Epithelial cell of prostate (primary cell): ENCODE measurements at places on chromosomes 3 and 15.

DNA sequence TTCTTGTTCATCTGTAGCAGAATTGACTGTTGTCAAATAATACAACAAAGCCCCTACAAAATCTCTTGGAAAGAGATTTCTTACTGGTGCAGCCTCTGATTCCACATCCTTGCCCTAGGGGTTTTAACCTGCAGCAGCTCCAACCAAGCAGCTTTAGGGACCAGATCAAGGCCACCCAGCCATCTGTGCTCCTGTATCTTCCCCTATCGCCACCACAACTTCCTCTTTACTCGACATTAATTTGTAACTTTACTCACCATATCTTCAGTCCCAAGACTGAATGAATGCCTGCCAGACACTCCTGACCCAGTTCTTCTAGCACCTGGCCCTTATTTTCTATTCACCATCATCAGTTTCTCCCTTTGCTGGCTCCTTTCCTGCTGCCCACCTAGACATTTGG is 156.6 kb upstream of the IL12A start:
- no peak for DNase-seq

GRCh38 chr15:63938486-63939061 is 104.8 kb upstream of the HERC1 start:
- DNase-seq, result no peak

DNA sequence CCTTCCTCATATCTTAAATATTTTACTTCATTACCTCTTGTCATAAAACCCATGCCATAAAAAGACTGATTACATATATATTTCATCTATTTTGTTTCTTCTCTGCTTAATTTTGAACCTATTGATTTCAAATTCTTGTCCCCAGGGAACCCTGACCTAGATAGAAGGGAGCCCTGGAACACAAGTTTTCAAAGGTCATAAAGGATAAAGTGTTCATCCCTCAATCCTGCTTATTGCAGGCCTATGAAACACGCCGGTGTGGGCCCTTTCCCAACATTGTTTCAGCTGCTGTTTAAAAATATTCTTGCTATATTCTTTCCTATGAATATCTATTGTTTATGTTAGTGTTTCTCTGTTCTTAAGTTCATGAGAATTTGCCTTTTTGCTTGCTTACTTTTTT is 1389.5 kb upstream of the GBE1 start:
- no peak for DNase-seq

GRCh38 chr3:140448001-140448400 is 229.9 kb upstream of the TRIM42 start:
- peak; percentile 37 for DNase-seq

DNA sequence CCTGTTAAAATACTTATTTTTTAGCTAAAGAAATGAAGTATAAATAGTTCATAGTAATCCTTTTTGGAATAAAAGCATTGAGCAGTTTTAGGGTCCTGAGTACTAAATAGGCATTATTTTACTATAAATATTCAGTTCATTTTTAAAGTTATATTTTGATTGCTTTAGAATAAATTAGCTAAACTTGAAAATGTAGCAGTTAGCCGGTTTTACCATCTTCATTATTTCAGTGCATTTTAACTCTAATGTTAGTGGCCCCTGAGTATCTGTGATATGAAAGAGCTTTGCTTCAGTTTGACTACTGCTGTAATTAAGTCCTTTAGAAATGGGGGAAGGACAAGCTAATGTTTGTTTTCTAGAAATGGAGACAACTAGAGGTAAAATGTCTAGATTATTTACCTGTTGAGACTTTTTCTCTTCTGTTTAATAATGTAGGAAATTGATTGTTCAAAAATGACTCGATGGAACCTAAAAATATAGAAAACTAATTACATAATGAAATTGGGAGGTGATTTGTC is 3.6 kb downstream of the SMC4 start:
- no peak for DNase-seq

DNA sequence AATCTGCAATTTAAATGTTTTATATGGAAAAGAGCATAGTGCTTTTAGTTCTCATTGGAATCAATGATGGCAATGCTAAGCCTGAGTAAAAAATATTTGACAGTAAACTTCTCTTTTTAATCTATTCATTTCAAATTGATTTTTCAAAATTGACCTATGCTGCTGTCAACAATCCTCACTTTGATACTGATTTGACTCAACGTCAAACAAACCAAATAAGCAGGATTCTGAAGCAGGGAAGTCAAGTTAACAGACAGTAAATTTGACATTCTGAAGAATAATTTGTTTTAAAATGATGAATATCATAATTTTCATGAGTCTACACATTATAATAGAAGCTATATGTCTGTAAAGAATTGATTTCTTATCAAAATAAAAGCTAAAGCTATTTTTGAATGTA is 1053.1 kb downstream of the DIPK2A start:
- no peak for DNase-seq

GRCh38 chr15:91113030-91113429 is 13.0 kb downstream of the SV2B start:
- DNase-seq, result no peak

- no peak for DNase-seq
Measured at GRCh38 chr15:67241132-67241855, 13.2 kb downstream of the AAGAB start.

DNA sequence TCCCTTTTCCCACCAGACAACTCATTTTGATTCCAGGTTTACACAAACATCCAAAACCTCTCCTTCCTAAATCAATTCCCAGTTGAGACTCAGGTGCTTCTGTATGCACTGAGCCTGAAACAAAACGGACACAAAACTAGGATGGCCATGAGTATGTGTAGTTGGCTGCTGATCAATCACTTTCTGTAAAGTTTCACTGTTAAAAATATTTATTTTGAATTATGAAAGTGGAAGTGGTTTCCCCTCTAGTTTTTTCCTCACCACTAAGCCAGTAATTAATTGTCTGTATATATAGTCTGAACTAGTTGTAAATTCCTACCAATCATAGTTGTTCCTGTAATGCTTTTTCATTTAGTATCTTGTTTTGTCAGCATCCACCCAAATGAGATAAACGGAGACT is 51.7 kb upstream of the TSPAN3 start:
- no peak for DNase-seq

DNA sequence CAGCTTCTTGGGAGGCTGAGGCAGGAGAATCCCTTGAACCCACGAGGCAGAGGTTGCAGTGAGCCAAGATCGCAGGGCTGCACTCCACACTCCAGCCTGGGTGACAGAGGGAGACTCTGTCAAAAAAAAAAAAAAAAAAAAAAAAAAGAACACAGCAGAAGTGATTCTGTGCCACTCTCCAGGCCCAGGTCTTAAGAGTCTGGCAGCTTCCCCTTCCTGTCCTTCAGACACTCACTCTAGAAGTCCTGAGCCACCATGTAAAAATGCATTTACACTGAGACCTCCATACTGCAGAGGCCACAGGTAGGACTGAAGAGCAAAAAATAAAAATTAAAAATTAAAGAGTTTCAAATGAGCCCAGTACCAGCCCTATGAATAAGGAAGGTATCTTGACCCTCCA is 11.8 kb upstream of the CDV3 start:
- no peak for DNase-seq

GRCh38 chr3:30340500-30340899 is 265.9 kb upstream of the TGFBR2 start:
- DNase-seq, result no peak

- DNase-seq, result no peak
Measured at GRCh38 chr3:126945171-126945721, 37.7 kb upstream of the PLXNA1 start.

DNA sequence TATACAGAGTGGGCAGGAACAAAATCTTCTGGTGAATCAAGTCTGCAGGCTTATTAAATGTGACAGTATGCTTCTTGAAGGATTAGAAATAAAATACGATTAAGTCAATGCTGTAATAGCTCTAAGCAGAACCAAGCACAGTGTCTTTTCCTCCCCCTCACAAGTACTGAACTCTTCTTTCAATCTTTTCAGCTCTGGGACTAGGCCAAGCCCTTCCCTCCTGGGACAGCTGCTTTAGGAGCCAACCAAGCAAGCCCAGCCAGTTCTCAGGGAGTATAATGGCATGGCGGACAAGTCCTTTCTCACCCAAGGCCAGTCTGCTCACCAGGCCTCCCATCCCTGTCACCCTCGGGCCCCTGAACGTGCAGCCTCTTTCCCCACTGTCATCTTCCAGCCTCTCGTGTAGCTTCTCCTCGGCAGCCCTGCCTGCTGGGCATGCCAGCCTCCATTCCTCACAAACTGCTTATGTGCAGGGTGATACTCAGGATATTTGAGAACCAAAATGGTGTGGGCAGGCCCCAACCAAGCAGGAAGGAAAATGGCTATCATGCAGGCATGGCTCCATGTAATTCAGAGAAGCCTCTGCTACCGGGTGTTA is 8.4 kb upstream of the PPP1R2 start:
- DNase-seq, result no peak

- no peak for DNase-seq
Measured at GRCh38 chr15:29142129-29142747, 127.4 kb downstream of the NSMCE3 start.

DNA sequence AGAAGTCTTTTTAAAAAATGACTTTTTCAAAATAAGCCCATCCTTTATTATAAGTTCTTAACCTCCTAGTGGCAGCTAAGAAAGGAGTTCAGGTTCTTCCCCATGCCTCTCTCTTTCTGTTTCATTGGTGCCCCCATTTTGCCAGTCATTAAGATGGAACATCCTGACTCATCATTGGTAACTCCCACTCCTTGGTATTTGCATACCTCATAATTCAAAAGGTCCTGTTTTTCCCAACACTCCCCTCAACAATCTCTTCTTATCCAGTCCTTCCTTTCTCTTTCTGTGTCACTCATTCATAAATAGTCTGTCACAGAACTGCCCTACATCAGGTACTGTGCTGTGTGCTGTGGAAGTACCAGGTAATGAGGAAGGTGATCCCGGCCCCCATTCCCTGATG is 394.0 kb downstream of the FOXP1 start:
- no peak for DNase-seq

DNA sequence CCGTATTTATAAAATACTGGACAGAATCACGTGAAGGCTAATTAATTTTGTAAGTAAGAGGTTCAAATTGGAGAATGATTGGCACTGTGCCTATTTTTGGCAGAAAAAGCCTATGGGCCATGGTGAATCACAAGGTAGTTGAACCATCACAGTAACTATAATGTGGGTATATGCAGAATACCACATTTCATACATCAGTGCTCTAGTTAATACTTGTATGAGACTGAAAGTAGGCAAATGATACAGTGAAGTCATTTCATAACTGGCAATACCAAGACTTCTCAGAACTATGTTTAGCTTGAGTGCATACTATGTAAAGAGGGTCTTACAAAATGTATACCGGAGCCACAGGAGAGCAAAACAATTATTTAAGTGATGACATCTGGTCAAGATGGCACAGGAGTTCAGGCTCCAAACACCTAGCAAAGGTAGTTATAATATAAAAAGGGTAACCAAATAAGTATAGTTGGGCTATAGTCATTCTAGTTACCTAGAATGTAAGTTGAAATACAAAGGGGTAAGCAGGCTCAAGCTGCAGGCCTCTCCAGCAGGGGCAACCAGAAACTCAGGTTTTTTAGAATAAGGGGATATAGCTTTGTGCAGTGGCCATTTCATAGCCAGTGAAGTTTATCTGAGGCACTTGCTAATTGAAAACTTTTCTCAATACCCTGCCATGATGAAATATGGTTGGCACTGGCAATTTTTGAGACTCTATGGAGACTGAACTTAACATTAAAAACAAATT is 19.1 kb downstream of the GPR160 start:
- no peak for DNase-seq

GRCh38 chr3:111311709-111312235 is 230.2 kb upstream of the CD96 start:
- DNase-seq, result no peak

DNA sequence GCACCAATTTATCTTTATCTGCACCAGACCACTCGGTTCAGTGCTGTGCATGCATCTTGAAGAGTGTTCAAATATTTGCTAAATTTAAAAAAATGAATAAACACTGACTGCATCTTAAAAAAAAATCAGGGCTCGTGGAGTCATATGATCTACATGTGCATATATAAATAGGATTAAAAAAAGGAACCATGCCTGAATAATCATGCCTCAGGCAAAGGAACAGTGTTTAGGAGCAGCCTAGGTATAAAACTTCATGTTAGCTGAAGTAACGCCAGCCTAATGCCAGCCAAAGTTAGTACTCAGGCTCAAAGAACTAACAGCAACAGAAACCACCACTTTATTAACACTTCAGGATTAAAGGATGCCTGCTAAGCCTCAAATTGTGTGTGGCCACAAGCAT is 9.5 kb downstream of the ABCC5 start:
- no peak for DNase-seq

DNA sequence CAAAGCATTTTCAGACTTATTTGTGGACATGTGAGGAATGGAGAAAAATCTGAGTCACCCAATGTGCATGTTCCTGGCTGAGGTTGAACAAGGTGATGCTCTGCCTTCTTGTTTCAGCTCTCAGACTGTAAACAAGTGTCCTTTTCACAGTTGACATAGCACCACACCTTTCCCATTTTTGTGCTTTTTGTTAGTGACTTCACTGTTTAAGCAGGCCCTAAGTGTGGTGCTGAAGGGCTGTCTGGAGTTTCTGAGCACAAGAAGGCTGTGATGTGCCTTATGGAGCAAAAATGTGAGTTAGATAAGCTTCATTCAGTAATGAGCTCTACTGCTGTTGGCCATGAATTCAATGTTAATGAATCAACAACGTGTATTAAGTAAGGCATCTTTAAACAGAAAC is 20.4 kb downstream of the ABI3BP start:
- peak; percentile 61 for DNase-seq

DNA sequence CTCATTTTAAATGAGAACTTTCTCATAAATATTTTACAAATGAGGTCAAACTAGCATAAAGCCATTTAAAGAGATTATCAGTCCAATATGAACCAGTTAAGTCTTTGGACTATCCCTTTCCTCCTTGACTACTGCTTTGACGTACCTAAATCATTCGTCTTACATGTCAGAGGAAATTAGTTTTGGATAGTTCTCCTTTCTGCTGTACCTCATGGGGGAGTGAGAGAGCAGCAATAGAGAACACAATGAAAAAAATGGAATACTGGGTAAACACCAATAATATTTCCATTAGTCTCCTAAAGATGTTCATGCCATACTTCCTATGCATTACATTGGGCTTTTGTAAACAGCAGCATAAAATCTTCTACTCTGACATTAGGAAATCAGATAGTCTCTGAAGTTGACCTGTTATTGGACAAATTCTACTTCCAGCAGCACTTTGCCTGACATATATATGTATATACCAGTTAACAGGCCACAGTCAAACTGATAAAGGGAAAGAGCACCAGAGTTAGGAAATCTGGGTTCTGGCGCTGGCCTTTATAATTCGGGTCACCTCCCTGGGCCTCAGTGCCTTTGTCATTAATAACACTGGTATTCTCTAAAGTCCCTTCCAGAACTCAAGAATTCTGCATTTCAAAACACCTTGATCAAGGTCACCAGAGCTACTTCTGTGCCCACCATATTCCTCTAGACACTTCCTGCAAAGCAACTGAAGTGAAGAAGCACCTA is 26.8 kb downstream of the TIMMDC1 start:
- no peak for DNase-seq

DNA sequence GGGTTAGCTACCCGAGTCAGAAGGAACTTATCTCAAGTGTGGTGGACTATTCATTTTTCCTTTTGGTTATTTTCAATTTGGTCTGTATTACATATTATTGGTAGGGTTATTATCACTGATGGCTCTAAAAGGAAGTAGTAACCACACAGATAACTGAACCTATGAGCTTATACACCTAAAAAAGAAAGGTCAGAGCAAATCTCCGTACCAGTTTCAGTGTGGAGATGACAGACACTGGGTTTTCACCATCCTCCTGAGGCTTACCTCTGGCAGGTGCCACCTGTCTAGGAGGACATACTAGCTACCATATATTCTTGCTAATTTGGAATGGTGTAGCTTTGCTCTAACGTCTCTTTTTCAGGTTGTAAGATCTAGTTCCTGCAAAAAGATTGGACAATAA is 10.2 kb downstream of the GAP43 start:
- DNase-seq, result no peak
